ENCODE measurements at places on chromosomes 4 and X. TPM values are rescaled to one million over a fixed set of nuclear protein-coding genes. Genes with fewer than 3 reads are reported as not detected.

The CAPN6 gene
- total RNA-seq: not detected

The PWWP3B gene
- total RNA-seq: not detected

The CD38 gene
- not detected for total RNA-seq

The GABRG1 gene
- total RNA-seq: not detected

The SPATA18 gene
- total RNA-seq: 4.6 TPM

The PRSS12 gene
- total RNA-seq: 0.55 TPM

The SAGE1 gene
- total RNA-seq: not detected

The SMIM10L2A gene
- total RNA-seq: 0.24 TPM

The IRS4 gene
- total RNA-seq: not detected

Data from endothelial cell of umbilical vein (primary cell).